ENCODE measurements at places on chromosomes 1 and 21. TPM values are rescaled to one million over a fixed set of nuclear protein-coding genes. Genes with fewer than 3 reads are reported as not detected.

Gene F5
- total RNA-seq = 0.82 TPM

Gene RNU1-4
- not detected for total RNA-seq

- no peak for DNase-seq
Observed at GRCh38 chr1:39416609-39417008, 74.8 kb upstream of the BMP8A start.

GRCh38 chr21:38327984-38328383 lies 71.2 kb downstream of the KCNJ15 start:
- DNase-seq = no peak

DNA sequence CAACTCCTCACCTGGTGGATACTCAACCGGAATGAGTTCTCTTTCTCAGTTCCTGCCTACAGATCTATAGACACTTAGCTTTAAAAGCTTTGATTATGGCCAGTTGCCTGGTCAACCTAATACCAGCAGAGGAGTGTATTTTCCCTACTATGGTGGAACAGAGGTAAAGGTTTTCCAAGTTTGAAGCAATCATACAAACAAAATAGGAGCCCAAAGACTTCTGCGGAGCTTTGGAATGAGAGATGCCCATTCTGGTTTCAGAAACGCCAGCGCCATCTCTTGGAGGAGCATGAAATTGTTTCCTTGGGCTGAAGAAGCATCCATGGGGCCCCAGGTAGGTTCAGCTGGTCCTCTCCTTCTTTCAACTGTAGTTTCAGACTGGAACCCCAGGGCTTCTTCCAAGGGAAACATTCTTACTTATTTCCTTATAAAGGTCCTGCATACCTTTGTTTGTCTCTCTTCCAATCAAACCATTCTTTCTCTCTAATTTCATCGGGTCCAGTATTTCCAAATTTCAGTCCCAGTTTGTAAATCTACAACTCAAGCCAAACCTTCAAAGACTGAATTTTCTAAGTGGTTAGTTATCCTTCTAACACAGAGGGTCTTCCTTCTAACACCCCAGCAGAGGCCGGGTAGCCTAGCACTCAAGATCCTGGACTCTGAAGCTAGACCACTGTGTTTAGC lies 95.9 kb downstream of the KCNJ15 start:
- DNase-seq = peak; percentile 59

GRCh38 chr1:167683226-167683625 lies 38.6 kb upstream of the MPZL1 start:
- DNase-seq = no peak

- DNase-seq = no peak
Observed at GRCh38 chr1:244067893-244068292, 16.8 kb downstream of the ZBTB18 start.

- DNase-seq = peak; percentile 19
Observed at GRCh38 chr1:72284348-72285073, 2.2 kb upstream of the NEGR1 start.

GRCh38 chr1:71014178-71014579 lies 33.4 kb downstream of the PTGER3 start:
- no peak for DNase-seq

DNA sequence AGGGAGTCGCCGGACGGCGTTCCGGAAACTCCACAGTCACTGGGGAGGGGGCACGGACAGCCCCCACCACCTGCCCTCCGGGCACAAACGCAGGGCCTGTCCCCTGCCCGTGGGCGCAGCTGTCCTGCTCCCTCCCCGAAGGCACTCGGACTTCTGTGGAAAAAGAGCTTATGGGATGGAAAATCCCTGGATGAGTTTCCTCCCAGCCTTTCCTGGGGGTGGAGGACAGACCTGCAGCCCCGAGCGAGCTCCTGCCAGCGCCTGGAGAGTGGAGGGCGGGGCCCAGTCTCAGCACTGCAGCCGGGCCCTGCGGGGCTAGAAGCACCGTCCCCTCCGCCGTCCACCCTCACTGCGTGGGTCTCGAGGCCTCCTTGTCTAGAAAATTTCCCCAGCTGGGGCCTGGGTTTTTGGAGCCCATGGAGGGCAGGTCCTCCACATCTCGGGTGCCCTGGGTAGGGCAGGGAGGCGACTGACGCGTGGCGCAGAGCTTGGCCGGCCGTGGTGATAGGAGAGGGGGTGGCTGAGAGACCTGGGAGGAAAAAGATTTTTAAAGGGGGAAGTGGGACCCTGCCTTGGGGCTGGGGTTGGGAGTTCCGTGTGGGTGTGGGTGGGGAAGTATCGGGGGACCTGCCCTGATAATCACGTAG lies 6.4 kb upstream of the COL6A1 start:
- DNase-seq = peak; percentile 57

- no peak for DNase-seq
Observed at GRCh38 chr1:19615438-19615837, 28.7 kb upstream of the NBL1 start.

All from transverse colon (tissue), 4 donors.